ENCODE measurements at places on chromosomes 12 and 14. TPM values are rescaled to one million over a fixed set of nuclear protein-coding genes. Genes with fewer than 3 reads are reported as not detected.

Gene UNC79
- 0.02 TPM for total RNA-seq

Gene ENDOU
- total RNA-seq = not detected

Gene KRT77
- total RNA-seq = not detected

Gene ANKRD13A
- total RNA-seq = 32.1 TPM

Gene PLCZ1
- total RNA-seq = not detected

Gene CCDC175
- total RNA-seq = not detected

Gene AJUBA
- total RNA-seq = 0.96 TPM

Gene GPR137C
- total RNA-seq = 0.55 TPM

Gene COX8C
- not detected for total RNA-seq

Gene IFNG-AS1
- 0.57 TPM for total RNA-seq

Gene CAPZA3
- not detected for total RNA-seq

Gene SOAT2
- total RNA-seq = 1.2 TPM

Gene PLEKHG7
- total RNA-seq = not detected

Gene LRP1-AS
- not detected for total RNA-seq

Gene GPD1
- total RNA-seq = 0.44 TPM

Gene TSHR
- not detected for total RNA-seq

Gene CCDC38
- total RNA-seq = 0.25 TPM

Gene PA2G4
- total RNA-seq = 514 TPM

Gene KERA
- total RNA-seq = not detected

Gene RABGGTA
- total RNA-seq = 37.9 TPM

Gene PRMT5
- total RNA-seq = 205 TPM

Gene OTOGL
- total RNA-seq = not detected

Gene SCNN1A
- total RNA-seq = 1.4 TPM

Gene CCDC177
- not detected for total RNA-seq

Gene PDZRN4
- not detected for total RNA-seq

Gene BMP4
- not detected for total RNA-seq
